Dermis microvascular lymphatic vessel endothelial cell (primary cell): ENCODE measurements at places on chromosomes 13 and 19.

DNA sequence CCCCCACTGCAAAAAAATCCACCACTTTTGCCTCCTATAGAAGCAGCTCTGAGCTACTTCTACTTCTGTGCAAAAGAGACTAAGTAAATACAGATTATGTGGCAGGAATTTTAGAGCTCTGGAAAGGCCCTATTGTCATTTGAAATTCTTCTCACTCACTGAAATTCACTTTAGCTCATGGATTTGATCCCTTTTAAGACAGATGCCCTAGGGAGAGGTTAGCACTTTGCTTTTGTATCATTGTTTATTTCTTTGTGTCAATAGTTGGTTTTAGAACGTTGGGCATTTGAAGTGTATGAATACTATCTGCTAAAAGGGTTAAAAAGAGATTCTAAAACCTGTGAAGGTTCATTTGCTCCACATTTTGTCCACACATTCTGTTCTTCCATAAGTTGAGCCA, 528.7 kb downstream of the GPC6 start:
- DNase-seq: no peak

DNA sequence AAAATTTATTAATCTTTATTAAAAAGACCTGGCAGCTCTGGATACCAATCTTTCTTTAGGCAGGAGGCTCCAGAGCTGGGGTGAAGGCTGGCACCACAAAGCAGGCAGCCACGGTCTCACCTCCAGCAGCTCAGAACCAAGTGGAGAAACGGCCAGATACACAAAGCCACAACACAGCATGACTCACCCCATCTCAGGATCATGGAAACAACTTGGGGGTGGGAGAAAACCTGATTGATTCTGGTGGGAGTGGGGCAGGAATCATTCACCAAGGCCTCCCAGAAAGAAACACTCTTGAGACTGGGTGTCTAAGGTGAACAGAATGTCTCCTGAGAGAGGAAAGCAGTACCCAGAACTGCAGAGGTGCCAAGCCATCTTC, 64.2 kb downstream of the CRYL1 start:
- no peak for DNase-seq

- no peak for DNase-seq
Measured at GRCh38 chr13:42355092-42355485, 83.1 kb downstream of the AKAP11 start.

DNA sequence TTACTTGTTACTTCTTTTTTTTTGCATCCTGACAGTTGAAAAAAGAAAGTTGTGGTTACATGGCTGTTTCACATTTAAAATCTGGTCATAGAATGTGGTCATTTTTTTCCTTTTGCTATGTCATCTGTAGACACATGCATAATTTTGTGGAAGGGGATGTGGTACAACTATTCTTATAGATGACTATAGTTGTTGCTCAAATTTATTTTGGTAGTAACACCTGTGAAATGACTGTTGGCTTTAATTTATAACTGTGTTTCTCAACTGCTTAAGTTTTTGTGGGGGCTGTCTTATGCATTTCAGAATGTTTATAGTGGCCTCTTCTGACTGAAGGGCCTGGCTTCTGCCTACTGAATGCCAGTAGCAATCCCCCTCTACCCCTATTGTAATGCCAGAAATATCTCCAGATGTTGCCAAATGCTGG, 130.5 kb downstream of the PAN3 start:
- no peak for DNase-seq

GRCh38 chr19:2573916-2574315, 98.0 kb downstream of the GADD45B start:
- DNase-seq: no peak

- DNase-seq: no peak
Measured at GRCh38 chr19:47861630-47862029, 2.6 kb downstream of the TPRX2 start.

GRCh38 chr19:6587998-6588507, 2.9 kb downstream of the CD70 start:
- no peak for DNase-seq

- DNase-seq: no peak
Measured at GRCh38 chr13:90950160-90950559, 397.3 kb upstream of the MIR17HG start.

- DNase-seq: no peak
Measured at GRCh38 chr13:46088821-46089562, 15.8 kb downstream of the CPB2 start.

- no peak for DNase-seq
Measured at GRCh38 chr13:73672492-73672891, 461.7 kb downstream of the KLF12 start.

DNA sequence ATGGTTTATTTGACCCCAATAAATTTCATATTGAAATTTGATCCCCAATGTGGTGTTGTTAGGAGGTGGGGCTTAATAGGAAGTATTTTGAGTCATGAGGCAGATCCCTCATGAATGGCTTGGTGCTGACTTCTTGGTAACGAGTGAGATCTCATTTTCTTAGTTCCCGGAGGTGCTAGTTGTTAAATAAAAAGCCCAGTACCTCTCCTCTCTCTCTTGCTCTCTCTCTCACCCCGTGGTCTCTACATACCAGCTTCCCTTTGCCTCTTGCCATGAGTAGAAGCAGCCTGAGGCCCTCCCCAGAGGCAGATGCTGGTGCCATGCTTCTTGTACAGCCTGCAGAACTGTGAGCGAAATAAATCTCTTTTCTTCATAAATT, 39.4 kb upstream of the KATNAL1 start:
- DNase-seq: no peak

DNA sequence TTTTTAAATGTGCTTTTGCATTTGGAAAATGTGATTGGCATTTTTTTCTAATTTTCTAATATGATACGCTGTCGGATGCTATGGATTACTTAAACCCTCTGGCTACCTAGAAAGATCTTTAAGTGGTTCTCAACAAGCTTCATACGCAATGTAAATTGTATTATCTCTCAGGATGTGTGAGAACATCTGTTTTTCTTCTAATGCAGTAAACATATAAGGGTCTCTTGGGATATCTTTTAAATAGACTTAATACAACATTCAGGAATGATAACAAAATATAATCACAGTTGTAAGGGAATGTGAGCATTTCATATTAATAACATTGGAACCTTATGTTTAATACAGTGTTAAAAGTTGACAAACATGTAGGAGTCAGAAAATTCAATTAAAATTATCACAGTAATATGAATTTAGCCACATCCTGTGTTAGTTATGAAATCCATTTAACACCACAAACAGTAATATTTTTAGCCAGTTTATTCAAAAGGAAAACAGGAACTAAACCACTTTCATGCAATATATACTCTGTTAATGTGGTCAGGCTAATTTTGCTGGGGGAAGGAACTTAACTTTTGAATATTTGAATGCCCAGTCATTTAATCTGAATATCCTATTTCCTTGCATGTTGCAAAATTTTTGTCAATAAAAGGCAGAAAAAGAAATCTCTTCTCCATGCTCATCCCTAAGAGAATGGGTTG, 15.0 kb upstream of the ALOX5AP start:
- DNase-seq: no peak

DNA sequence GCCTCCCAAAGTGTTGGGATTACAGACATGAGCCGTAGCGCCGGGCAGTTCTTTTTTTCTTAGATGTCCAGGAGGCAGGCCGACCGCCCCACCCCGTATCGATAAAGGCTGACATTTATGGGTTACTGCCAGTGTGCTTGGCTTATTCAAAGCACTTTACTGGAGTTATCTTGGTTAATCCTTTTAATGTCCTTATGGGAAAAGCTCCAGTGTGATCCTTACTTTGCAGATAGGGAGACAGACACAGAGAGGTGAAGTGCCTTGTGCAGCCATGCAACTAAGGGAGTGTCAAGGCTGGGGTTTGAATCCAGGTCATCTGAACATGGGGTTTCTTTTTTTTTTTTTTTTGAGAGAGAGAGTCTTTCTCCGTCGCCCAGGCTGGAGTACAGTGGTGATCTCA, 19.2 kb downstream of the NCAN start:
- no peak for DNase-seq

DNA sequence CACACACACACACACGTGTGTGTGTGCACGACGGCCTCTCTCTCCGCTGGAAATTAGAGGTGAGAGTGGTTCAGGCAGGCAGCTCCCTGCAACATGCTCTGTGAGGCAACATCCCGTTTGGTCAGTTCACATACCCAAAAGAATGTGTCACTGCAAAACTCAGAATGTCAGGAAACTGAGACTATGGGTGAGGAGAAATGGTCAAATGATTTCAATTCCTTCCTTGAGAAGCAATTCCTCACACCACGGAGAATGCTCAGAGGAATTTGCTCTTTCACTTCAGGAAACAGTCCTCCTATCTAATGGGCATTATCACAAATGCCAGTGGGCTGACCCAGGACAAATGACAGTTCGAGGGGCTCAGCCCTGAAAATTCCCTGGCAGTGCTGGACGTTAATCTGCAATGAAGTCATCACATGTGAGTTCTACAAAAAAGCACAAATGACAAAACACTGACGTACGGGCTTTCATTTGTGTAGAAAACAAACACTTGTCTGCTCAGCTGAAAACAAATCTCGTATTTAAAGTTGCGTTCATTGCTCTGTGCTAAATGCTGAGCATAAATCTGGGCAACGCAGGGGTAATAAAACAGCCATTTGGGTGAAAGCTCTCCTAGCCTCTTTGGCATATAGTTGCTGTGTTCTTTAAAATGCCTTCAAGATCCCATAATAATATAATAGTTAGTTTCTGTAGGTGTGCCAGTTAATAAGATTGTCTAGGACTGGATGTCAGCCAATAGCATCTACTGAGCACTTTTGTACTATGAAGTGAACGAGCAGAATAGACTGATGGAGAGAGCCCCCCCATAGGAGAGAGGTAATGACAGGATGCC, 18.6 kb upstream of the LATS2 start:
- peak; percentile 83 for DNase-seq

GRCh38 chr19:5903624-5904351, at the start of gene NDUFA11:
TSS of gene NDUFA11 (minus strand) at chr19:5903790. CDS start at chr19:5903708, 82 bp downstream.
- peak; percentile 89 for DNase-seq

DNA sequence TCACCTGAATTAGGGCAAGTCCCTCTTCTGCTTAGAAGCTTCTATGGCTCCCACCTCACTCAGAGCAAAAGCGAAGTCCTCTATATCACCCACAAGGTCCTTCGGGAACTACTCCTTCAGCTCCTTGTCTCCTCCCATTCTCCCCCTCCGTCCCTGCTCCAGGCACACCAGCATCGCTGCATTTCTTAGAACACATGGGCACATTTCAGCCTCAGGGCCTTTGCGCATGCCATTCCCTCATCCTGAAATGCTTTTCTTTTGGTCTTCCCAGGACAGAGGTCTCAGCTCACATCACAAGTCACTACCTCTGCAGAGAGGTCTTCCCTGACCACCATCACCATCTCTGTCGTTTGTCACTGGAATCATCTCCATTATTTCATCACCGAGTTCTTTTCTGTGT, 4.0 kb downstream of the S1PR5 start:
- no peak for DNase-seq

DNA sequence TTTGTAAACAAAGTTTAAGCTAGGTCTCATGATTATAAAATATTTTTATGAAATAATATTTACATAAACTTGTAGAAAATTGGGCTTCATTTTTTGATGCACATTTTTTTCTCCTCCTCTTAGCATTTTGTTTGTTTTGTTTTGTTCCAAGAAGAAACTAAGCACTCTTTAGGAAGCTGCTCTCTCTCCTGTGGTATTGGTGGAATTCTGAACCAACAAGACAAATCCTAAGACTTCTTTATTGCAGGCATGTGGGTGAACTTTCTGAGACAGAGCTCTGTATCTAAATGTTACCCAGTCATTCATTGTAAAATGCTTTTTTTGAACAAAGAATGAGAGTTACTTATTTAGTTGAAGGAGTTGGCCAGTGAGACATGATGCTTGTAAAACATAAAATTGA, 39.3 kb downstream of the LMO7 start:
- DNase-seq: no peak

GRCh38 chr19:46951171-46951986, 68.3 kb upstream of the NPAS1 start:
- peak; percentile 36 for DNase-seq

DNA sequence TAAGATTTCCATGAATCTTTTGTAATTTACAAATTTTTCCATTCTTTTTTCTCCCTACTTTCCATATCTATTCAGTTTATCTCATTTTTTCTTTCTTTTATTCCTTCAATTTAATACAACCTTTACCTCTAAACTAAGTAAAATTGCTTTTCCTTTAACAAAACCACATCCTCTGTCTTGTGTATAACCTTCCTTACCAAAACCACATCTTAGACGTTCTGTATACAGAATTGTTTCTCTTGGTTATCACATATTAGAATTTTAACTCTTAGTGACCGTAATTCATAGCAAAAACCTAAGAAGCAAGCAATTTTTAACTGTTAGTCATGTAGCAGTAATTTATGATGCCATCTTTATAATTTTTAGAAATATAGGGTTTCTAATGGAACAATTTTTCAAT, 15.0 kb downstream of the PPP5C start:
- no peak for DNase-seq

DNA sequence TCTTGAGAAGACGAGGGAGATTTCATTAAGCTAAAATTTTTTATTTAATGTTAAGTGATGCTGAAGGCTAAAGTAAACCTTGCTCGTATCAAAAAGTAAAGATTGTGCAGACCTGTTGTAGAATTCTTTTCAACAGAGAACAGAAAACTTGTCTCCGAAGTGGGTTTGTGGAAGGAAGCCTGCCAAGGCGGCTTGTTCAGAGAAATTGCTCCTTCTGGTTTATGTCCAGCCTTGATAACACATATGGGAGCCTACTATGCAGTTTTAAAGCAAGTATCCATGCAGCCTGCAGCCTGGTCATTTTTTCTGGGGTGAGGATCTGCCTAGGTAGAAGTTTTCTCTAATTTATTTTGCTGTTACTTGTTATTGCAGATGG, 1.4 kb downstream of the MLNR start:
- DNase-seq: no peak

- no peak for DNase-seq
Measured at GRCh38 chr13:76148926-76149325, 512.8 kb downstream of the LMO7 start.

GRCh38 chr13:23443110-23443509, 9.6 kb upstream of the SACS start:
- DNase-seq: no peak

GRCh38 chr19:2867025-2867991, at the start of gene ZNF556:
TSS of gene ZNF556 (plus strand) at chr19:2867335. CDS start at chr19:2867422, 87 bp downstream.
- DNase-seq: no peak

DNA sequence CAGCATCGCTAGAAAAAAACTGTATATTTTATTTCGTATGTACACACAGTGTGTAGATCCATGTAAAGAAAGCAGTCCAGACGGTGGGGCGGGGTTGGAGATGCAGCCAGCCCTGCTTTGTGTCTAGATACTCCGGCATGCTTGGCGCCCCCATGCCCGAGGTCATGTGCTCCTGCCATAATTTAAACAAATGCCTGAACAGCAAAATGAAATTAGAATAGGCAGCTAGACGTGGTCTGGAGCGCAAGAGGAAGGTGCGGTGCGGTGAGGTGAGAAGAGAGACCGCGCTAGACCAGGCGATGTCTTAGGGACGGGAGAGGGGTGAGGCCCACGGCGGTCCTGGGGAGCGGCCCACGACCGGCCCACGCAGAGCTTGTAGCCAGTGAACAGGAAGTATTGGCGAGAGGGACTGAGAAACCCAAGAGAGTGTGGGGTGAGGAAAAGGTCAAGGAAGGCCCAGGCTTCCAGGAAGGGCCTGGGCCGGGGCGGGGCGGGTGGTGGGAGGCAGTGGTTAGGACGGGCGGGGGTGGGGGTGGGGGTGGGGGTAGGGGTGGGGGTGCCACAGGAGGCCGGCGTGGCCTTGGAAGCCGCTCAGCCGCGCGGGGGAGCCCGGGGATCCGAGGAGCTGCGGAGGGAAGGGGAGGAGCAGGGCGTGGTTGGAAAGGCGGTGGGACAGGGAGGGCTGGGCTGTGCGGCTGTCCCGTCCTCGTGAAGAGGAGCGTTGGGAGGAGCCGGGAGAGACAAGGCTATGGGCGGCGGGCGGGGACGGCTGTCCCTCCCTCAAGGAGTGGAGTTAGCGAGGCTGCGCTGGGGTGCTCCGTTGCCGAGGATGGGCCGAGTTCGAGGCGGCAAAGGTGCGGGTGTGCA, 254.7 kb upstream of the SGCG start:
- DNase-seq: no peak
